NCI-H69 (cell line): ENCODE measurements at places on chromosomes 1 and 21.

- no peak for DNase-seq
Observed at GRCh38 chr1:207261971-207262370, 59.5 kb upstream of the CD55 start.

GRCh38 chr1:30732277-30732996, 9.1 kb upstream of the MATN1 start:
- DNase-seq = no peak

GRCh38 chr1:110067479-110067892, 3.0 kb downstream of the ALX3 start:
- DNase-seq = no peak

DNA sequence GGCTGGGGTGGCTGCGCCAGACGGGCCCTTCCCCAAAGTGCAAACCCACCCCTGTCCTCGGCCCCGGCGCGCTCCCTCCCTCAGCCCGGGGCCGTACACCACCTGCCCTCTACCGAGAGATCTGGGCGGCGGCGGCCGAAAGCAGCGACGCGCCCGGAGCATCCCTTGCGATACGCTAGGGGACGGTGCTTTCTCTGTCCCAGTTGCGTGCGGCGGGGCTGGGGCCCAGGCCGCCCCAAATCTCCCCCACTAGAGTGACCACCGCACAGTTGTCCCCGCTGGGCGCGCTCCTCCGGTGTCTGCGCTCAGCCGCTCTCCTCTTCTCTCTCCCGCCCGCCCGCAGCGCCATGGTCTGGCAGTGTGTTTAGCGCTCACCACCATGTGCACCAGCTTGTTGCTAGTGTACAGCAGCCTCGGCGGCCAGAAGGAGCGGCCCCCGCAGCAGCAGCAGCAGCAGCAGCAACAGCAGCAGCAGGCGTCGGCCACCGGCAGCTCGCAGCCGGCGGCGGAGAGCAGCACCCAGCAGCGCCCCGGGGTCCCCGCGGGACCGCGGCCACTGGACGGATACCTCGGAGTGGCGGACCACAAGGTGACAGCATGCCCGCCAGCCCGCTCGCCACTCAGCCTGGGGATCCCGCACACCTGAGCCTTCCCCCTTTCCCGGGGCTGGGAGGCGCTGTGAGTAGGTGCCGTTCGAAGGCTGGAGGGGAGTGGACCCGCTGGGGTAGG, 1.0 kb downstream of the ST6GALNAC5 start:
- peak; percentile 80 for DNase-seq

GRCh38 chr1:47569681-47570470, 132.0 kb downstream of the FOXD2 start:
- peak; percentile 47 for DNase-seq
